ENCODE measurements at places on chromosomes 7 and 10. TPM values are rescaled to one million over a fixed set of nuclear protein-coding genes. Genes with fewer than 3 reads are reported as not detected.

The ARHGEF35 gene
- total RNA-seq, result 1.1 TPM

The SPDYE2 gene
- total RNA-seq, result not detected

The RAPGEF5 gene
- 4.2 TPM for total RNA-seq

The ANXA8 gene
- total RNA-seq, result 1.5 TPM

DNA sequence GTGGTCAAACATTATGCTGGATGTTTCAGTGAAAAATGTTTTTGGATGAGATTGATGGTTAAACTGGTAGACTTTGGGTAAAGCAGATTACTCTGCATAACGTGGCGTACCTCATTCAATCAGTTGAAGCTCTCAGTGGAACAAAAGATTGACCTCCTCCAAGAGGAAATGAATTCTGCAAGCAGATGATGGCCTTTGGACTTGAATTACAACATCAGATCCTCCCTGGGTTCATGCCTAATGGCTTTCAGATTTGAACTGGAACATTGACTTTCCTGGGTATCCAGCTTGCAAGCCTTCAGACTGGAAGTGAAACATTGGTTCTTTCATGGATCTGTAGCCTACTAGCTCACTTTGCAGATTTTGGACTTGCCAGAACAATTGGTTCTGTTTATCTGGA lies 169.3 kb upstream of the MALRD1 start:
- no peak for DNase-seq

DNA sequence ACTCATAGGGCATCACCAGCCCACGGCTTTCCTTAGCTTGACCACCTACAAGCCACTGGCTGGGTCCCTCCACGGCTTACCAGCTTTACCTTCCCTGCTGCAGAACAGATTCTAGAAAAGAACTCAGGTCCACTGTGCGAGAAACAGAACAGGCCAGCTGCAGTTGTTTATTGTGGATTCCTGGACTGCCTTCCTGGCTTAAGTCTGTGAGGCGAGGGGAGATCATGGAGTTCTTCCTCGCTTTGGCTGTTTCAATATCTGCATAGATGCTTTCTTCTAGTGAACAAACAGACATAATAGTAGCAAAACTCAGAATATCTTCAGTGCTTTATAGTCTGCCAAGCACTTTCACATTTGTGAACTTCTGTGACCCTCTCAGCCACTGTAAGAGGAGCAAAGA lies 162.9 kb upstream of the HABP2 start:
- no peak for DNase-seq

DNA sequence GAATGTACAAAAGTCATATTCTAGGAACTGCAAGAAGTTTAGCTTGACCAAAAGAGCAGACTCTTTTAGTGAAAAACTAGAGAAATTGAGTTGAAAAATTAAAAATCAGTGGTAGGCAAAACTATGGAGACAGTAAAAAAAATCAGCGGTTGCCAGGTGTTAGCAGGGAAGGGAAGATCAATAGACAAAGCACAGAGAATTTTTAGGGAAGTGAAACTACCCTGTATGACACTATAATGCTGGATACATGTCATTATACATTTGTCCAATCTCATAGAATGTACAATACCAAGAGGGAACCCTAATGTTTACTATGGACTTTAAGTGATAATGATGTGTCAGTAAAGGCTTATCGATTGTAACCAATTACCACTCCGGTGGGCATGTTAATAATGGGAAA lies 761.9 kb downstream of the MAGI2 start:
- DNase-seq, result no peak

The STRIP2 gene
- 6.9 TPM for total RNA-seq

The HHEX gene
- total RNA-seq, result 0.49 TPM

- no peak for DNase-seq
These were observed 2.4 kb downstream of the UROS start for GRCh38 chr10:125820701-125821100.

- no peak for DNase-seq
These were observed 44.3 kb downstream of the SORBS1 start for GRCh38 chr10:95516774-95517373.

DNA sequence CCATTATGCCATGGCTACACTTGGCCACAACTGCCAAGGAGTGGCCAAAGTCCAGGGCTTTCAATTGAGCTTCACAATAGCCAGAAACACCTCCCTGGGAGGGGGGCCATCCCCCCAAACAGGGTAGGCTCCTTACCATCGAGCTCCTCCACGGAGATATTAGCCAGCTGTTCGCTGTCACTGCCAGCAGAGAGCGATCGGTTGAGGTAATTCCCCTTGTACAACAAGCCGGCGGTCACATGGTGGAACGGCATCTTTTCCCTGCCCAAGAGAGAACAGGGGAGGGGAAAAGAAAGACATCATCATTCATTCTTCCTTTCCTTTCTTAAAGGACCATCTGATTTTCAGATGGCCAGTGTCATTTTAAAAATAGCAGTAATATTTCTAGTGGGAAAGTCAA lies 133.6 kb downstream of the CALN1 start:
- DNase-seq, result no peak

GRCh38 chr7:87217983-87218653 lies 1.4 kb downstream of the TMEM243 start:
- no peak for DNase-seq

Measured in fibroblast of the aortic adventitia (primary cell).